Thoracic aorta (tissue), 2 donors: ENCODE measurements at places on chromosomes 3 and 15.

DNA sequence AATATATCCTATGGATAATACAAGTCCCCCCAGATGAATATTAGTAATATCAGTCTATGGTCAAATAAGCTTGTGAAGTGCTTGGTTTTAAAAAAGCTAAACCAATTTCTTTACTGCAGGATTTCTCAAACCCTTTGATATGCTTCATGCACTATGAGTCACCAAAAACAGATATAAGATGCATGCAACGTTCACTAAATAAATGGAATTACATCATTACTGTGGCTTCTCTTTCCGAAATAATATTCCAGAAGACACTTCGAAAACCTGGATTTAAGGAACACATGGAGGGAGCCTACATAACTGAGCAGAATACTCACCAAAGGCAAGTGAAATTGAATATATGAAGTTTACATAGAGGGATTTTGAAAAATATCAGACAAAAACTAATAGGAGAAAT lies 126.3 kb upstream of the ABI3BP start:
- DNase-seq: no peak

- no peak for DNase-seq
These were observed 14.7 kb downstream of the PGBD4 start for GRCh38 chr15:34116620-34117019.

- no peak for DNase-seq
These were observed 47.6 kb downstream of the CTDSPL start for GRCh38 chr3:37909067-37909911.

DNA sequence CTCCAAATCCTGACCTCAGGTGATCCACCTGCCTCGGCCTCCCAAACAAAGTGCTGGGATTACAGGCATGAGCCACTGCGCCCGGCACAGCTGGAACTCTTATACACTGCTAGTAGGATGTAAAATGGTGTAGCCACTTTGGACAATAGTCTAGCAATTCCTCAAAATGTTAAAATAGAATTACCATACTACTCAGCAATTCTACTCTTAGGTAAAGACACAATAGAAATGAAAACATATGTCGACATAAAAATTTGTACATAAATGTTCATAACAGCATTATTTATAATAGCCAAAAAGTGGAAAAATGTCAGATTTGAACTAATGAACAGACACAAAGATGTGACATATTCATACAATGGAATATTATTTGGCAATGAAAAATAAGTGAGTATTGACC lies 33.4 kb downstream of the RAD18 start:
- DNase-seq: no peak

DNA sequence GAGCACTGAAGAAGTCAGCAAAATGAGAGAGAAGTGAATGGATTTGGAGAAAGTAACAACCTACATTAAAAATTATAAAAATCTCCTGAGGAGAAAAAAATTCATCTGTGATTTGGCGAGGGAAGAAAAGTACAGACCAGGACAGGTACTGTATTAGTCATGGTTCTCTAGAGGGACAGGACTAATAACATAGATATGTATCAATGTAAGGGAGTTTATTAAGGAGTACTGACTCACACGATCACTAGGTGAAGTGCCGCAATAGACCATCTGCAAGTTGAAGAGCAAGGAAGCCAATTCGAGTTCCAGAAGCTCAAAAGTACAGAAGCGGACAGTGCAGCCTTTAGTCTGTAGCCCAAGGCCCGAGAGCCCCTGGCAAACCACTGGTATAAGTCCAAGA lies 1004.4 kb upstream of the ALCAM start:
- no peak for DNase-seq

GRCh38 chr3:62372621-62373041 lies 719 bp downstream of the FEZF2 start:
- no peak for DNase-seq

- DNase-seq: no peak
These were observed 21.5 kb upstream of the ZBTB38 start for GRCh38 chr3:141346839-141347238.

DNA sequence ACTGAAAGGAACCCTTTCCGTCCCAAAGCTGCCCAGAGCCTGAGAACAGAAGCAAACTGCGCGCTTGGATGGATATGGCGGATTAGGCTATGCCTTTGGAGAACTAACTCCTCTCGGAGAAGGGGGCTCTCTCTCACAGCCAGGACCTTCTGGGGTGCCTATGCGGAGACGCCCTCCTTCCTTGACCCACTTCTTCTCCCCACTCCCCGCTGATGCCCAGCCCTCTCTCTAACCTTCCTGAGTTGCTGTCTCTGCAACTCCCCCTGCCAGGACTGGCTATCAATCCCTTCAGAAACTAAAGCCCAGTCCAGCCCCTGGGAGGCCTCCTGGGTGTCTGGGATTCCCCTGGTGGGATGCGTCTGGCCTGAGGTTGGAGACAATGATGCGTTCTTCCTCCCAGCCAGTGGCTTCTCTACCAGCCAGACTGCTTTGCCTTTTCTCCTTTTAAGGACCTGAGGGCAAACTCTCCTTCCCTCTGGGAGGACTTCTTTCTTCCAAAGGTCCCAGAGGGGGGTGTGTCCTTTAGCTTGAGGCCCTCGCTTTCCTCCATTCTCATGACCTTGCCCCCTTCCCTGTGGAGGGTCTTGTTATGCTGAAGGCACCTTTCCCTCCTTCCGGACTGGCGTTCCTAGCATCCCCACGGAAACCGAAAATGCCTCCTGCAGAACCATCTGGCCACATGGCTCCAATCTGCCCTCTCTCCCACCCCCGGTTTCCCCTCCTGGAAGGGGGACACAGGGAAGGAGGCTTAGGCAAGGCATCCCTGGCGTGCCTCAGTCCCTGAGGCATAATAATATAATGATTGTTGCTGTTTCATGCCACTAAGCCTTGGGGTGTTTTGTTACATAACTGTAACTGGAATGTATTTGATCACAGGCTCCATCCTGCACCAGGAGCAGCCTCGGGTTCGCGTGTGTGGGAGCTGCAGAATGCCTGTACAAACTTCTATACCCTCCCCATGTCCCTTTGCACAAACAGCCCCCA lies 63.4 kb upstream of the C15orf39 start:
- no peak for DNase-seq

DNA sequence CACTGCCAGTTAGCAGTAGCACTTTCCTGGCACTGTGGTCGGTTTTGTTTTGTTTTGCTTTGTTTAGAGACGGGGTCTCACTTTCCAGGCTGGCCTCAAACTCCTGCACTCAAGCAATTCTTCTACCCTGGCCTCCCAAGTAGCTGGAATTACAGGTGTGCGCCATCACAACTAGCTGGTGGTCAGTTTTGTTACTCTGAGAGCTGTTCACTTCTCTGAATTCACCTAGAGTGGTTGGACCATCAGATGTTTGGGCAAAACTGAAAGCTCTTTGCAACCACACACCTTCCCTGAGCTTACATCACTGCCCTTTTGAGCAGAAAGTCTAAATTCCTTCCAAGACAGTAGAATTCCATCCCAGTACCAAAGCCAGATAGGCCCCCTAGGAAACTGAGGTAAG lies 22.6 kb downstream of the CLDN18 start:
- no peak for DNase-seq

- no peak for DNase-seq
These were observed 18.7 kb downstream of the MGLL start for GRCh38 chr3:127803619-127804018.

DNA sequence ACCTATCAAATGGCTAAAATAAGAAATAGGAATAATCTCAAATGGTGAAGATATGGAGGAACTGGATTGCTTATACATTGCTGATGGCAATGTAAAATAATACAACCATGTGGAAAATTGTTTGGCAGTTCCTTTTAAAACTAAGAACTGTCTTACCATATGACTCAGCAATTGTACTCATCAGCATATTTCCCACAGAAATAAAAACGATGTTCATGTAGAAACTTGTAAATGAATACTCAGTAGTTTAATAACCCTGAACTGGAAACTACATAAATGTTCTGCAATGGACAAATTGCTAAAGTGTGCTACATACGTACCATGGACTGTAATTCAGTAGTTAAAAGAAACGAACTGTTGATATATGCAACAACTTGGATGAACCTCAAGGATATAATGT lies 253.9 kb upstream of the RBMS3 start:
- DNase-seq: no peak

GRCh38 chr3:75192146-75192616 lies 471.9 kb upstream of the FRG2C start:
- no peak for DNase-seq

DNA sequence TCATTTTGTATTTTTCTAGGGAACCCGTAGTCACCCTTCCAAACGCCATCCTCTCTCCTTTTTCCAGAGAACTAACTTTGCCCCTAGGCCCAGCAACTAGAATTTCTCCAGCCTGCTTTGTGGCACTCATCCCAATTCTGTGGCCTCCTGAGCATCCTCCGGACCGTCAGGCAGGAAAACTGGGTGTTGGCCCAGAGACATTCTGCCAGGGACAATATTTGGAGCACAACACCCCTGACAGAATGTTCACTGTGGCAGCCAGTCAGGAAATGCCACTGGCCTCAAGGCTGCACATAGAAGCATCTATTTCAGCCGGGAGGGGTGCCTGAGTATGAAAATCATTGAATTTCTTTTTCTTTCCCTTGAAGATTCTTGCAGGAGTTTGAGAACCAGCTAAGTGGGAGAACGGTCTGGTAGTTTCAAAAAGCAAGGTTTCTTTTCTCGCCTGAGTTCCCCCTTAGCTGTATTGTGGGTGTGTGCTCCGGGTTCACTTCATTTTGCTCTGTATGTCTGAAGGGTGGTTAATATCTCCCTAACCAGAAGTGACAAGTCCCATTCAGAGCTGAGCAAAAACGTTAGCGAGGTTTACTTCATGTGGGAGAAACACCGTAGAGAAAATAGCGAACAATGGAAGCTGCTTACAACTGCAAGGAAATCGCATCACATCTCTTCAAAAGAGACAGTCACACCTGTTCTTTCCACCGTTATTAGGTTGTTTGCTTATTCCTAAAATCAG lies 108.1 kb upstream of the TPM1 start:
- no peak for DNase-seq

GRCh38 chr15:51374131-51374530 lies 32.7 kb downstream of the GLDN start:
- DNase-seq: no peak

- DNase-seq: no peak
These were observed 149.4 kb downstream of the SHOX2 start for GRCh38 chr3:157956850-157957249.

GRCh38 chr3:134249296-134249841 lies 1.3 kb downstream of the RYK start:
- no peak for DNase-seq

- DNase-seq: no peak
These were observed 15.4 kb downstream of the WNT5A start for GRCh38 chr3:55471522-55472280.

GRCh38 chr3:32325927-32326326 lies 65.7 kb upstream of the CMTM7 start:
- no peak for DNase-seq

GRCh38 chr15:73686781-73687256 lies 2.6 kb downstream of the CD276 start:
- DNase-seq: no peak

DNA sequence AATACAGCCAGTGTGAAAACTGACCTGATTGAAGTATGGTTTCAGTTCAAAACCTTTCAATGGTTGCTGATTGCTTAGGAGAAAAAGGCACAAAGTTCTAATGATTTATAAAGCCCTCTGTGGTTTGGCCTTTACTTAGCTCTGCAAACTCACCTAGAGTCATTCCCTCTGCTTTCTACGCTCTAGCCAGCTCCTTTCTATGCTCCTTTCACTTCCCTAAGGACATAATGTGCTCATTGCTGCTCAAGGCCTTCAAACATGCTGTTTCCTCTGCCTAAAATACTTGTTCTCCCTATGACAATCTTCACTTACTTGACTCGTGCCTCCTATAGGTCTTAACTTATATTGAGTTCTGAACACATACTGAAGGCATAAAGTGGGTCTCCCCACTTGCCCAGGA lies 19.0 kb downstream of the RPL39L start:
- DNase-seq: no peak

- no peak for DNase-seq
These were observed 79.4 kb upstream of the CADPS start for GRCh38 chr3:62954580-62954979.

DNA sequence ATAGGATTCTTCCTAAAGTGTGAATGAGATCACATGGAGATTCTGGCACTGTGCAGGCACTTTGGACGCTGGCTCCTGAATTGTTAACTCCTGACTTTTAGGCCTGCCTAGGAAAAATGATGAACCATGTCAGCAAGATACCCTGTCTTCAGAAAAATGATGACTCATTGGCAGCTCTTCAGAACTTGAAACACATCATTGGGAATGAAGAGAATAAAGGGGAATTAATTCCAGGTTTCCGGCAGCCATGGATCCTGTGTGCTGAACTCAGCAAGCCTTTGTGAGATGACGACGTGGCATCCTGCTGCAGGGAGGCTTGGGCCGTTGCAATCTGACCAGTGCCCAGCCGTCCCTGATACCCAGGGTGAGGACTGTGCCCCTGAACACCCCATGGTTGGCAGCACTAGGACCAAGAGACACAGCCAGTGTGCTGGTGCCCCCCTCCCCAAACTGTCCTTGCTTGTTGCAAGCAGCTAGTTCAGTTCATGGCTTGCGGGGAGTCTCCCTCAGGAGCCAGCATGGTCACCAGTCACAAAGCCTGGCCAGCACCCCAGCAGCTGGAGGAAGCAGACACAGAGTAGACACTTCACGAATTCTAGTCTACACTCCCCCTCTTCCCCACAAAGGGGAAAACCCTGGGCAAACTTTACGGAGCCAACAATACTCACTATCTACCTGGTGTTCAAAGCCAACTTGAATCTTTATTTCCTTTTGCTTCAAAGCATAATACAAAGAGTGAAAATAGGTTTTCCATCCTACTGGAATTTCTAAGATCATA lies 7.8 kb upstream of the LIPC start:
- DNase-seq: no peak

DNA sequence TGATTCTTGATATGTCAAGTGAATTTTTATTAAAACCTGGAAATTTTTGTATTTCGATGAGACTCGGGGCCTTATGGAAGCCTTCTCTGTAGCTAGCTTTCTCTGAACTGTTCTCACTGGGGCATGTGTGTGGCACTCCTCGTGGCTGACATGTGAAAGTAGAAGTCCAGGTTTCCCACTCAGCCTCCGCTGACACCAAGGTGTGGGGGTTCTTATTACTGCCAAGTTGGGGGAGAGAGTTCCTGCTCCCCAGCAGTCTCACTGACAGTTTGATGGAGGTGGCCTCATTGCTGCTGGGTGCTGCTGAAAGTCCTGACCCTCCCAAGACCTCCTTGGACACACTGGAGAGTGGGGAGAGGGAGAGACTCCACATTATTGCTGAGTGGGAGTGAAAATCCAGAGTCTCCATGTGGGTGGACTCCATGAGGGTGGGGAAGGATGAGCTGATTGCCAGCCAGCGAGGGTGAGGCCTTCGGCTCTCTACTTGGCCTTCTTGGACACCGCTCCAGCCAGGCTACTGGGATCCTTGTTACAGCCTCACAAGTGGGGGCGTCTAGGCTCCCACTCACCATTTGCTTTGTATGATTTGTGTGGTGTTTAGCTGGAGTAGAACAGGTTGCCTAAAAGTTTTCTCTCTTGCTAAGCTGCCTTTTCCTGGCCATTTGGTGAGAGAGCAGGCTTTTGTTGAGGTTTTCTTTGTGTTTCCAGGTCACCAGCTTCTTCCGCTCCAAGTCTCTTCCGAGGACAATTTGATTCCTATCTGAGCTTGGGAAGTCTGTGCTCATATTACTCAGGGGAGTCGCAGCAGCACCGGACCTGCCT lies 64.1 kb downstream of the LSM3 start:
- no peak for DNase-seq
